Hematopoietic multipotent progenitor cell treated with erythropoietin and hydrocortisone succinate and interleukin-3 and kit ligand, for 4 days (in vitro differentiated cells): ENCODE measurements at places on chromosomes 5 and 9.

GRCh38 chr5:141960449-141961323 is 2.7 kb upstream of the PCDH12 start:
- peak; percentile 97 for DNase-seq

DNA sequence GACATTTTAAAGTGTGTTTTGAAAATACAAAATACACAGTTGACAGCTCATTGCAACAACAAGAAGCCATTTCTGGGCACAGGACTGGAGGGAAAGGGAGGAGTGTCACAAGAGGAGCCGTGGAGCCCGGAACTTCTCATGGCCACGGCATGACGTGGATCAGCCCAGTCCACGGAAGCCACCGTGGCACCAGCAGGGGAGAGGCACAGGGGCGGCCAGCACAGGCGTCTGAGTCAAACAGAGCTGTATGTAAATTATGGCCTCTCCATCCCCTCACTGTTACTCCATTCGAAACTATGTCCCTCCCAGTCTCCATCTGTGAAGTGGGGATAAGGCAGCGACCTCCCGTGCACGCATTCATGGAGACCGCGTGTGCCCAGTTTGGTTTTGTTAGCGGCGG is 165.6 kb upstream of the IRX2 start:
- no peak for DNase-seq

DNA sequence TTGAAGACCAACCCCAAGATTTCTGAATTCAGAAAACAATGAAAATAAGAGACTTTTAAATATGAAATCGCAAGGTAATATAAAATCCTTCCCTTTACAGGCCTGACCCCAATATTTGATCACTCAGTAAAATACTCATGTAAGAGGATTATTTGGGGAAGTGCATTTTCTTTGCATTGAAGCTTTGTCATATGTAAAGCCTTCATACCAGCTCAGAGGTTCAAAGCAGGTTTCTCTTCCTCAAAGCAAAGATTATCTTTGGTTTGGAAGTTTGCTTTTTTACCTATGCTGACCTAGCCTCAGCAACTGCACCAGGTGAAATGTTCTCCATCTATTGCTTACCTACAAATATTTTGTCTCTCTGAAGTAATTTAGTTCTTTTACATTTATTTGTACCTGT is 106.5 kb upstream of the PARP8 start:
- DNase-seq = no peak

DNA sequence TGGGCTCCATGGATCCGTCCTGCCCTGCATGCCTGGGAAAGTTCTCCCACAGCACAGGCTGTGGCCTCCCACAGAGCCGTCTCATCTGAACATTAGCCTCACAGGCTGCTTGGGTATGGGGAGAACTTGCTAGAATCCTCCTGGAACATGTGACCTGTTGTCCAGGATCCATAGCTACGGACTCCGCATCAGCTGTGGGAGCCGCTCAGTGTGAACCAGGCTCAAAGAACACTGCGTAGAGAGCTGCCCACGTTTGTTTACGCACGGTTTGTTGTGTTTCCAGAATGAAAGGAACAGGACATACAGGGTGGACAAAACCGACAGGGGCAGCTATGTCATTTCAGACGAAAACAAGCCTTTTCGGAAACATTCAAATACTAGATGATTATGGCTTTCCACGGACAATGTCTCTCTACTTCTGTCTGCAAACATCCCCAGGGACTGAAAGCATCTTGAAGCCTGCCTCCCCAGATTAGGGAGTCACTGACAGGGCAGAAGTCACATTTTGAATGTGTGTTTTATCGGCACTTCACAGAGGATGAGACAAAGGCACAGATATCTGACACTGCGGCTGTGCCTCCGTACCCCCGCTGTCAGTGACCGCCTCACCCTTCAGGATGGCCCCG is 390.3 kb downstream of the GADD45G start:
- no peak for DNase-seq

GRCh38 chr9:124272979-124273378 is 15.2 kb downstream of the NEK6 start:
- no peak for DNase-seq

DNA sequence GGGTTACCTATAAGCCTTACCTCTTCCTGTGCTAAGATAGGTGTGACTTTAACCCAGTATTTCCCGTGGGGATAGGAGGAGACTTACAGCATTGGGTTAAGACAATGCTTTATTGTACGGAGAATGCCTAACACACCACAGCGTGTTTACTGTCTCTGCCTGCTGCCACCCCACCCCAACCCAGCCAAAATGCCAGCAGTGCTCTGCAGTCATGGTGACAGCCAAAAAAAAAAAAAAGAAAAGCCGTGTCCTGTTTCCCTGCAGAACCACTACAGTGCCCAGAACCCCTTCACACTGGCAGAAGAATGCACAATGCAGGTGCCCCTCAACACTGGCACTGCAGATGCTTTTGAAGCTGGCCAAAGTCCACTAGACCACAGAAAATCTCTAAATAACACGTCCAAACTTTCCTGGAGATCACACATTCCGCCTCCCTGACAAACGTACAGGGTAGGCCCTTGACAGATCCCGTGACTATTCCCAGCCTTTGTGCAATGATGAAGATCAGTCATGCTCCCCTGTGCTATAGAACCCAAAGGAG is 102.2 kb downstream of the SERINC5 start:
- no peak for DNase-seq

GRCh38 chr5:80254767-80255430 is 949 bp downstream of the SERINC5 start:
- peak; percentile 84 for DNase-seq

DNA sequence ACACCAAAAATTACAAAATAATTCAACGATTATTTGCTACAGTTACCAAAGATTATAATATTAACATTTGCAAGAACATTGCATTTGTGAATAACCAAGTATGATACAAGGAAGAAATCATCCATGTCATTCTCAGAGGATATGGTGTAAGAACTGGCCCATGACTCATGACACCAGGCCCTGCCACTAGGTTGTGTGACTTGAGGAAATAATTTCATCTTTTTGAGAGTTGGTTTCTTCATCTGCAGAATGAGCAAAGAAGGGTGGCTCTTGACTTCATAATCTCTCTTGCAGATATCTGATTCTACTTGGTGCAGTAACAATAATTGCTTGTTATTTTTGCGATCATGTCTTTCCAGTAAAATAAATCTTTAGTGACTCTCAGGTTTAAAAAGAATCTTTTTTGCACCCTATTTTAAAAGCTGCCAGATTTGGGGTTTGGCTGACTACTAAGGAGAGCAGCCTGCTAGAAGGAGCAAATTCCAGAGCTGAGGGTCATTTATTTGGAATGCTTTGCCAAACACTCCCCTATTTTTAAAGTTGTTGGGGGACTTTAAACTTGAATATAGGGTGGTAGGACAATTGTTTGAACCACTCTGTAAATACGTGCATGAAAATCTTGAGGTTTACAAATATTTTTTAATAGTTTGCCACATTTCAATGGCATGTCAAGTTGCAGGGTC is 23.5 kb downstream of the ITGA1 start:
- peak; percentile 67 for DNase-seq

GRCh38 chr5:89372176-89372575 is 489.2 kb upstream of the MEF2C start:
- no peak for DNase-seq

DNA sequence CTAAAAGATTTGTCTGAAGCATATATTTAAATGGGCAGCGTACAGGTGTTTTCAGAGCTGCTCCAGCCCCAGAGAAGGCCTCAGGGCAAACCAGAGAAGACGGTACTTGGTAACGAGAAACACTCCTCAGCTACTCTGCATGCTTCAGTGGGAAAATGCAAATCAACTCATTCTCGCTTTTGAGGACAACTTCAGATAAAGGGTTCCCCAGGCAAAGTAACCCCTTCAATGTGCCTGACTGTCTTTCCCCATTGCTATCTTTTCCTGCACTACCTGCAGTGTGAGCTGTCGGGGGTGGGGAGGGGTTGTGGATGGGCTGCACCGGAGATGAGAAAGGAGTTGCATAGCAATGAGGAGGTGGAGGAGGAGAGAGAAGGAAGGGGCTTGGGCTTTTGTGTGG is 339.7 kb upstream of the CLINT1 start:
- DNase-seq = no peak

DNA sequence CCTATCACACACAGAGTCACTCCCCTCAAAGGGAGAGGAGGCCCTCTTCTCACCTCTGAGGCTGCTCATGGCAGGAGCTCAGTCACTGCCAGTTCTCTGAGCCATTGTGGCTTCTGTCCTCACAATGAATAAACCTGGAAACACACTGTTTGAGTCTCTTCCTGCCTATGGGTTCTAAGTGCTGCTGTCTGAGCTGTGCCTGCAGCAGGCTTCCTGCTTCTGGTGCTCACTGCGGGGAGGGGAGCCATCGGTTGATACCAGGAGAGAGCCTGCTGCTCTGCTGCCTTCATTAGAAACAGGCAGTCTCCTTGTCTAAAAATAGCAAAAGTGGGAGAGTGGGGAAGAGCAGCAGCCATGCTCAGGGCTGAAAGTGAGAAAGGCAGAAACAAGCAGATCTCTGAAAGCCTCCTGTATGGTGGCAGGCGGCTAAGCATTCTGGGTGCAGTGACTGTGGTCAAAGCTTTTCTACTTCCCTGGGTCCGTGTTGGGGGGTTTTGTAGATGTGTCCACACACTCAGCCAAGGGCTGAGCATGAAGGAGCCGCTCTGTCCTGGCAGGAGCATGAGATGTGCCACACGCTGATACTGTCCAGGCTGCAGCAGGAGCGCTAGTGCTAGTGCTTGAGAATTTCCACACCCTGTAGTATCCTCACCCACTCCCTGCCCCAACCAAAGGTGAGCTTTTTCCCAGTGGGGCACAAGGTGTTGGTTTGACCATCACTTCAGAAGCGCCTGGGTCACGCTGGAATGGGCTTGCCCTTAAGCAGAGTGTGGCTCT is 34.2 kb downstream of the PRKACG start:
- peak; percentile 68 for DNase-seq

- DNase-seq = peak; percentile 77
Observed at GRCh38 chr5:178145965-178146820, 7.5 kb downstream of the NHP2 start.

- DNase-seq = no peak
Observed at GRCh38 chr9:115359017-115359780, 241.2 kb upstream of the TNC start.

DNA sequence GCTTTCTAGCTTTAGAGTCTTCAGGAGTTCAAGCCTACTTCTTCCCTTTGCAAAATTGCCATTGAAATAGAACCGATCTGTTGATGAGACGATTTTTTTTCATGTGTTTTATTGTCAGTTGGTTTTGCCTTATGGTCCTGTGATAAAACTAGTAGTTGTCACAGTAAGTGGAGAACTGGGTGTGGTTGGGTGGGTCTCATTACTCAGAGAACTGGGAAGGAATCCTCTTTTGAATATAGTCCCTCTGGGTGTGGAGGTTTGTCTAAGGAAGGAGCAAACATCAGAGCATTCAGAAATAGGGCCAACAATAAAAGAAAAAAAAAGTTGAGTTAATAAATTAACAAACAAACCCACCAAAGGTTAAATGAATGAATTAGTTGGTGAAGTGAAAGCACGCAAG is 69.0 kb downstream of the ALDH1A1 start:
- DNase-seq = peak; percentile 23

DNA sequence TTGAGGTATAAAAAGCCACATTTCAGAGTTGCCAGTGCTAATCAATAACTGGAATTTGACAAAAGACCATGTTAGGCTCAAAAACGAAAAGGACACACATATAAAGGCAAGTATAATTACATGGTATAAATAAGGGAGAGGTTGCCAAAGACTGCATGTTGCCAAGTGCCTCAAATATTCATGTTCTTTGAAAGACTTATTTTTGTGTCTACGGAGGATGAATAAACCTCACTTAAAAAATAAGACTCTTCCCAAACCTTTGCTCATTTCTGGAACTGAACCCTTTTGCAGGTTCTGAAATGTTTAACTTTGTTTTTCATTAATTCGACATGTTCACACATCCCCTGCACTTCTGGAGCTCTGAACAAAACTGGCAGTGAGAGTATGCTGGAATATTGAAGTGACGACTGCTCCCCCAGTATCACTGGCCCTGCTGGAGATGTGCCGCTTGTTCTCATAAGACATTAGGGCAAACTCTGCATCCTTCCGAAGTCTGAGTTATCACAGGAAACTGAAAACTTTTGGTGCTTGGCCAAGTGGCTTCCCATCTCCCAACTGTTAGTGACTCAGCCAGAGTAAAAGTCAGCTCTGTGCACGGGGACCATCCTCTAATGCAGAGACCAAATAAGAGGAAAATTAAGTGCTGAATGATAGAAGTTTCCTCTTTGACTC is 336.8 kb downstream of the GLIS3 start:
- DNase-seq = no peak

- no peak for DNase-seq
Observed at GRCh38 chr9:130927995-130928900, 10.8 kb downstream of the FIBCD1 start.

GRCh38 chr9:100602342-100602801 is 24.5 kb downstream of the CAVIN4 start:
- peak; percentile 69 for DNase-seq

GRCh38 chr5:15516486-15516885 is 16.5 kb downstream of the FBXL7 start:
- no peak for DNase-seq

GRCh38 chr9:69949396-69949795 is 94.3 kb upstream of the MAMDC2 start:
- no peak for DNase-seq

DNA sequence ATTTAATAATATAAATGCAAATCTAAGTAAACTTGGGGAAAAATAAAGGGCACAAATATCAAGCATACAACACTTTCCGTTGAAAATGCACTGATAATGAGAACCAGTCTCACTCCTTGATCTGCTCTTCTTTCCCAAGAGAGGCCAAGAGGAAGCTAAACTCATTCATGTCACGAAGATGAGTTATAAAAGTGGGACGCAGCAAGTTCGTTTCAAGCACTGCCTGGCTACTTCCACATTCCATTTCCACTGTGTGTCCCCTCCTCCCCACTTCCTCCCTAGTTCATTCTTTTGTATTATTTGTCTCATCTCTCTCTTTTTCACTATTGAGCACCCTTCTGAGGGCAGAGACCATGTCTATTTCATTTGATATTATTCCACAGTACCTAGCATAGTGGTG is 158.1 kb downstream of the SLC24A2 start:
- peak; percentile 18 for DNase-seq

- no peak for DNase-seq
Observed at GRCh38 chr9:95134457-95134881, 183.0 kb downstream of the FANCC start.

DNA sequence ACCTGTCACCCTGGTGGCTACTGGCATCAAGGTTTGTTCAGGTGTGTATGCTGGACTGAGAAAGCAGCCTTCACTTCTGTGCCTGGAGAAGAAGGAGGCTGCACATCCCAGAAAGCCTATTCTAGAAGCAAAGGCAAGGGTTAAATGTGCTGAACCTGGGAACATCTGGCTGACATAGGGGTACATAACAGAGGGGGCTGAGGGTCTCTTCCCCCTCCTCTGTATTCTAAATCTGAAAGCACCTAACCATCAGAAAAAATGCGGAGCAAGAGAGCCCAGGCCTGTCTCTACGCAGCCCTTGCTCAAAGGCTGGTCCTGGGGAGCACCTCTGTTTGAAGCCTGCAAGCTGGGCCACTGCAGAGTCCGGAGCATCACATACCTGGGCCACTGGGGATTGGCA is 53.2 kb upstream of the FSTL4 start:
- no peak for DNase-seq

DNA sequence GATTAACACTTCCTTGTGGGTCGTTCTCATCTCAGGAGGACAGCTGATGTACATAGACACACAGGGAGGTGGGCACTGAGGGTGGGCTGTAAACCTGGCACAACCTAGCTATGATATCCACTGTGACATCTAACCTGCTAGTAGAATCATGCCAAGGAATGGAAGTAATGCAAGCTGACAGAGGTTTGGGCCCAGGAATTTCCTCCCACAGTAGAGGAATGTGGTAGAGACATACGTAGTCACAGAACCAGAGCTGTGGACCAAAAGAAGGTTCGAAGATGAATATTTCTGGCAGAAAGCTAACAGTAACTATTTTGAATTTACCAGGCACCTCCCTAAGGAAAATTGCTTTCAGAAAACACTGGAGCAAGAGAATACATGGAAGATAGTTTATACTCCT is 15.2 kb upstream of the DNAJC25 start:
- no peak for DNase-seq
